ENCODE measurements at places on chromosomes 12 and 14.

DNA sequence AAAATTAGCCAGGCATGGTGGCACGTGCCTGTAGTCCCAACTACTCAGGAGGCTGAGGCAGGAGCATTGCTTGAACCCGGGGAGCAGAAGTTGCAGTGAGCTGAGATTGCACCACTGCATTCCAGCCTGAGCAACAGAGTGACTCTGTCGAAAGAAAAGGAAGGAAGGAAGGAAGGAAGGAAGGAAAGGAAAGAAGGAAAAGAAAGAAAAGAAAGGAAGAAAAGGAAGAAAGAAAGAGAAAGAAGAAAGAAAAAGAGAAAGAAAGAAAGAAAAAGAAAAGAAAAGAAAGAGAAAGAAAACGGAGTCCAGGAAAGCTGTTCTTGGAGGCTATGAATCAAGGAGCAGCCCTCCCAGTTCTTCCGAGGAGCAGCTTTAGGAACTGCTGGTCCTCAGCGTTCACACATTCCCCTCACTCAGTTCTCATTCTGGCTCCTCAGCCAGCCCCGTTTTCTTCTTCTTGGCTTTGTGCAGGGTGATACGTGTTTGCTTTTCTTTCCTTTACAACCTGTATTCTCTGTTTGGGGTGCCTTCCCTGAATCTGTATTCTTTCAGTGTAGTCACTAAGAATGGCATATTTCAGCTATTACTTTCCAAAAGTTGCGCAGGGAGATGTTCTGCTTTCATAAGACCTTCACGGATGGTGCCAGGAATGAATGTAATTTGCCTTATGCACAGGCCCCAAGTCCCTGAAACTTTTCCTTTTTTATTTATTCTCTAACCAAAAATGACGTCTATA is 12.2 kb downstream of the FBXL14 start:
- DNase-seq: no peak

DNA sequence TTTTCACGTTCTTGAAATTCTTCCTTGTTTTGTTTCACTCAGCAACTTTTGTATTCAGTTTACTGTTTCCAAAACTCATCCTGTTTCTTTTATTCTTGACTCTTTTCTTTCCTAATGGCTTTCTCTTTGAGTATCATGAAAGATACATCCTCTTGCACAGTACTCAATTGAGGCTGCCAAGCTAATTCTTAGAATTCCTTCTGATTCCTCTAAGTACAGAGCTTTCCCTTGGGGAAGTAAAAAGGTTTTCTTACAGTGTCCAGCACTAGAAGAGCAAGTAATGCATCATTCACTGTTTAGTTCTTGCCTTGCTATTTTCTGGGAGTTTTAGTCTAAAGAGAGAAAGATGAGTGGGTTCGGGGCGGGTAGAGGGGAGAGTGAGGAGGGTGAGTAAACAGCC is 154.1 kb downstream of the NEDD1 start:
- no peak for DNase-seq

DNA sequence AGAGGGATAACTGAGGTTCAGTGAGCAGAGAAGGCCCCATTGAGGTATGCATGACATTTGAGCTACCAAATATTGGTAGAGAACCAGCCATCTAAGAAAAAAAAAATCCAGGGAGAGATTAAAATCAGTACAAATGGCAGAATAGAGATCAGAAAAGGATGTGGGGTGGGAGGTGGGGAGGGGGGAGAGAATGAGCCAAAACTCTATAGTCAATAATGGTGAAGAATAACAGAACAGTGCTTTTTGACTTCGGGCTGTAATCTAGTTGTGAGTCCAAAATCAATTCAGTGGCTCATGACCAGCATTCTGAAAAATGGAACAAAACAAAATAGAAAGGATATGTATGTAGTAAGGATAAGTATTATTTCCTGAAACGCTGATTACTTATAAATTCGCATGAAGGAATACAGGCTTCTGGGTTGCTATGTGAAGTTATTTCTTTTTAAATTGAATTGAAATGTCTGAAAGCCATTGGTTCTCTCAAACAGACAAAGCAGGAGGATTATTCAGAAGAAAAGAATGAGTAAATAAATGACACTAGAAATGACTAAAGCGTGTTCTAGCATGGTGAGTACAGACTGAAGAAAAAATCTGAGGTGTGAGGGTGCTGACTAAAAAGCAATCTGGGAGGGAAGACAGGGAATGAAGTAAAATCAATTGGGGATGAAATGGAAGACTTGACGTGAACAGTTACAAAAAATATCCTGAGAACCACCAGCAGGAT is 72.4 kb downstream of the ATP2B1 start:
- DNase-seq: no peak

- no peak for DNase-seq
These were observed 19.2 kb downstream of the BLTP3B start for GRCh38 chr12:100123316-100124095.

GRCh38 chr12:54967461-54967860 is 17.1 kb downstream of the TESPA1 start:
- no peak for DNase-seq

- DNase-seq: no peak
These were observed 196.6 kb upstream of the TMTC1 start for GRCh38 chr12:29980304-29980703.

DNA sequence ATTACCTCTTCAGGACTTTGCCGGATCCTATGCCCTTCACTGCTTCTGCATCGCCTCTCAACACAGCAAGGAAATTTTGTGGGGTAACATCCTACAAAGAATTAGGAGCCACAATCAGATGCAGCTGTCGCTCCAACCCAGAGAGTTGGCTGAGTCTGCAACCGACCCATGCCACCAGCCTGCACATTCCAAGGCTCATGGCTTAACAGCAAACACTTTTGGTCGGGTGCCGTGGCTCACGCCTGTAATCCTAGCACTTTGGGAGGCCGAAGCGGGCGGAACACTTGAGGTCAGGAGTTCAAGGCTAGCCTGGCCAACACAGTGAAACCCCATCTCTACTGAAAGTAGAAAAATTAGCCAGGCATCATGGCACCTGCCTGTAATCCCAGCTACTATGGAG is 32.3 kb downstream of the LGMN start:
- no peak for DNase-seq

DNA sequence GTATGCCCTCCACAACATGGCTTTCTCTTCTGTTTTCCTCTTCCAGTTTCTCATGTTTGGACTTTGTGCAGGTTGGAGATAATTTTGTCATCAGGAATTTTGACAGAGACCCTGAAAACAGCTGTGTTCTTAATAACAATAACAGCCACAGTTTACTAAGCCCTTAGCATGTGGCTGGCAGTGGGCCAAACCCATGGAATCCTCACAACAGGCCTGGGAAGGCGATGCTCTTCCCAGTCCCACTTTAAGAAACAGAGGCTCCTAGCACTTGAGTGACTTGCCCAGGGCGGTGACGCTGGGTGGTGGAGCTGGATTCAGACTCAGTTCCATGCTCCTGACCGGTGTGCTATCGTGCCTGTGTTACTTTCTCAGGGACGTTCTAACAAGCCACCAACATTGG is 20.1 kb upstream of the PLEKHG3 start:
- DNase-seq: no peak
